Calu3 (cell line): ENCODE measurements at places on chromosomes 5 and 9. TPM values are rescaled to one million over a fixed set of nuclear protein-coding genes. Genes with fewer than 3 reads are reported as not detected.

WHRN gene
- 3.6 and 4.9 TPM in 2 replicates for total RNA-seq

- no peak for DNase-seq
Measured at GRCh38 chr5:180301253-180301652, 9.4 kb upstream of the MAPK9 start.

GRCh38 chr5:21694567-21694966, 1158.6 kb downstream of the CDH12 start:
- no peak for DNase-seq

DNA sequence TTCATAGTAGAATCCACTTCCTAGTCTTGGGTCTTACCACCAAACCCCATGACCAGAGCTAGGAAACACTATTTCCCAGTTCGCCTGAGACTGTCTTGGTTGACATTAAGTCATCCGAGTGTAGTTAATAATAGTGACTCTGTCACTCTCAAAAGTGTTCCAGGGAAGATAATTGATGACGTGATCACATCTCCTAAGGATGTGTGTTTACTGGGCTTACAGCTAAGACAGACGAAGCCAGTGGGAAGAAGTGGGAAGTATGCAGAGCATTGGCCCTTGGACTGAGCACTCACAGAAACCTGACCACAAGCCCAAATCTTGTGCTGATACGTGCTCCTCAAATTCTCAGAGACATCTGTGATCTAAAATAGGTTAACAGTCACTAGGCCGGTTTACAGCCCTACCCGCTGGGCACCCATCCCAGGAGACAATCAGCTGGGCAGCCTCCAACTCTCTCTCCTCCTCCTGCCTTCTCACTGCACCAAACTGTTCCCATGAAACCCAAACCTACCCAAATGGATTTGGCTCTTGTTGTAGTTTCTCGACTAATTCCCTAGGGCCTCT, 316.6 kb downstream of the TLE1 start:
- no peak for DNase-seq

N4BP3 gene
- total RNA-seq, result 4.8 and 6.9 TPM in 2 replicates

IL17B gene
- total RNA-seq, result not detected in 2 replicates

GRCh38 chr5:22910523-22910922, 57.4 kb upstream of the CDH12 start:
- no peak for DNase-seq

DNA sequence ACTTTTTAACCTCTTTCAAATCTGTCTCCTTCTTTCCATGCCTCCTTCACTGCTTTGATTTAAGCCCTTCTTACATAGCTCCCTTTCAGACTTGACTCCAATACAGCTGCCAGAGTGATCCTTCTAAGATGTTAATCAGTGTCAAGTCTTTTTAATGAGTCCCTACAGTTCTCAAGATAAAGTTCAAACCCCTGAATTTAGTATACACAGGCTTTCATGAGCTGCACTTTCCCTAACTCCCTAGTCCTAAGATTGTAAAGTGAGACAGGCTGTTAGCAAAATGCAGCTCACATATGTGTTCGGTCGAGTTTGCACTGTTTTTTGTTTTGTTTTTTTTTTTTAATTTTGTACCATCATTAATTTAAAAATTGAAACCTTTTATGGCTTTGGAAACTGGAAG, 190.4 kb upstream of the VCAN start:
- DNase-seq, result no peak

GRCh38 chr5:56356121-56356835, 123.1 kb upstream of the ANKRD55 start:
- DNase-seq, result peak; percentile 47

DNA sequence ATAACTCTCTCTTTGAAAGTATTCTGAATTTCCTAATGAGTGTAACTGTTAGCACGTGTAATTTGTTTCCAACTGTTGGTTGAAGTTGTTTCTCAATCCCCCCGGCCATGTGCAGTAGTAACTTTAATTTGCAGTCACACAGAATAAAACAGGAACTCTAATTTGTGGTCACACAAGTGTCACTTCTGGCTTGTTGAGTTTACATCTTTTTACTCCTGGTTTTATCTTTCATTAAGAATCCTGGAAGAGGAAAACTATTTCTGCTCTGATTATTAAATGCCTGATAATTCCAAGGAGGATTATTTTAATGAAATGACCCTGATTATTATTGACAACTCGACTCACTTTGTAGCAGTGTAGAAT, 1.2 kb downstream of the SCAMP1 start:
- no peak for DNase-seq

GRCh38 chr5:142540922-142541422, 144.9 kb downstream of the FGF1 start:
- no peak for DNase-seq

GRCh38 chr5:138352071-138352721, at the start of gene KDM3B:
Gene KDM3B (plus strand): TSS chr5:138352685. CDS start chr5:138352796, 111 bp downstream.
- DNase-seq, result peak; percentile 98

PHF24 gene
- not detected in 2 replicates for total RNA-seq

ANKRD34B gene
- 0.29 and 0.40 TPM in 2 replicates for total RNA-seq

- no peak for DNase-seq
Measured at GRCh38 chr5:104172976-104173375, 610.4 kb upstream of the NUDT12 start.

GRCh38 chr5:114362197-114362976, 517 bp downstream of the KCNN2 start:
- no peak for DNase-seq

DNA sequence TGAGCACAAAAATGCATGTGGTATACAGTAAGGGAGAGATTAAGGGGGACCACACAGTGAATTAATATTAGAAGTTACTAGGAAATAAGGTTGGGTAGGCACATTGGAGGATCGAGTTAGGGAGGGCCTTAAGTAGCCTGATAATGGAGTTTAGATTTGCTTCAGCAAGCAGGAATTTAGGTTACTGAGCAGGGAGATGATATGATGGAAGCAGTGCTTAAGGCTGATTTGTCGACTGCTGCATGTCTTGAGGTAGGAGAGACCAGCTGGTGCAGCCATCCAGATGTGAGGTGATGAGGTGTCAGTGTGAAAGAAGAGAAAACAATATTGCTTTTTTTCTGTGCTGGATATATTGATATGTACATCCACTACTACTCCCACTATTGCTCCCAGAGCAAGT, 55.2 kb upstream of the ACTBL2 start:
- no peak for DNase-seq

- DNase-seq, result no peak
Measured at GRCh38 chr5:103366918-103367549, 108.5 kb downstream of the MACIR start.

DNA sequence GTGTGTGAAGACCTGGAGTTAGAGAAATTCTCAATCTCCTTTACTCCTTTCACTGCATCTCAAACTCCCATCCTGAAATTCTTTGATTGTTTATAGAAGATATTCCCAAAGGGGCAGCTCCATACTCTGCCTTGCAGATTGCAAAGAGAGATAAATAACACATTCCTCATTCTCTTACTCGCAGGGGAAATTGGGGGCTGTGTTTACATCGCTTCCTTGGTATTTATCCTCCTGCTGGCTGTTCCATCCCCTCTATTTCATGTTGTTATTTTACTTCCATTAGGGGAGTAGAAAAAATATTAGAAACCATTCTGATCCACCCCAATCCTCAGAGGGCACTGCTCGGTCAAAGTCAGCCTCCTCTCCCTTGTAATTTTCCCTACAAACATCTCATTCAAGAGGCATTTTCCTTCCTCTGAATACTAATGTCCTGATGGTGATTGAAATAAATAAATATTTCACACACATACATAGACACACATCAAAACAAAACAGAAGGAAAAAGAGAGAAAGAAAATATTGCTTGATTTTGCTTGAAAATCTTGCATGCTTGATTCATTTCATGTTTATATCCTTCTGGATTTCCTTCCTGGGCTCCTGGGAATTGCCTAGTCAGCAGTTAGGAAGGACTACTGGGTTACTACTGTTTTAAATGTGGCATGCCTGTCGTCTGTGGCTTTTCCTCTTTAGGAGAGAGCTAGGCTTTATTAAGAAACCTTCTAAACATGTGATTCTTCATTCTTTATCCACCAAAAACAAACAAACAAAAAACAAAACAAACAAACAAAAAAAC, 420.1 kb upstream of the PAPPA start:
- no peak for DNase-seq

DNA sequence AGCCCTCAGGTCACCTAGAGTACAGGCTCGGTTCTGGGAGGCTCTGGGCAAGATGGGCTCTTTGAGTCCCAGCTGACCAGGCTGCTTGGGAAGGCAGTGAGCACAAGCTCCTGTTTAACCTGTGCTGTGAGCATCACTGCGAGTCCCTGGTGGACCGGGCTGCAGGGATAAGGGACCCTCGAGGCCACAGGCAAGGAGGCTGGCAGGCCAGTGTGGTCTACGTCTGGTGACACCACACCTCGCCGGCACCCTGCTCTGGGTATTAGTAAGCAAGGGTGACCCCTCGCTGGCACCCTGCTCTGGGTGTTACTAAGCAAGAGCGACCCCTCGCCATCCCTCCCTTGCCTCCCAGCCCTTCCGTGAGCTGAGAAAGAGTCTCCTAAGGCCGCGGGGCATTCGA, 125.9 kb upstream of the FOXD4L5 start:
- no peak for DNase-seq

DNA sequence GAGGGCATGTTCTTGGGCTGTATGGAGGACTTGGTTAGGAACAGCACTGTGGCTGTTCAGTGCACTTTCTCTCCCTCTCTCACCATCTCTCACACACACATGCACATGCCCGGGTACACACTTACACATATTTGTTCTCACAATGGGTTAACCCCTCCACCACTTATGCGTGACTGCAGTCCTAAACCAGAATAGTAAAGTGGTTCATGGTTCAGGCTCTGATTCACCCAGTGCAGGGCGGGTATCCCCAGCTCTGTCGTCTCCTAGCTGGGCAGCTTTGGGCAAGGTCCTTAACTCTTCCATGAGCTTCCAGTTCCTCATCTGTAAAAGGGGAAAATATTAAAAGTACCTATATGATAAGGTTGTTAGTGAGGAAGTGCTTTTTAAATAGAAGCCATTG, 45.3 kb upstream of the GALNT10 start:
- DNase-seq, result no peak

OR1J4 gene
- not detected in 2 replicates for total RNA-seq

DNA sequence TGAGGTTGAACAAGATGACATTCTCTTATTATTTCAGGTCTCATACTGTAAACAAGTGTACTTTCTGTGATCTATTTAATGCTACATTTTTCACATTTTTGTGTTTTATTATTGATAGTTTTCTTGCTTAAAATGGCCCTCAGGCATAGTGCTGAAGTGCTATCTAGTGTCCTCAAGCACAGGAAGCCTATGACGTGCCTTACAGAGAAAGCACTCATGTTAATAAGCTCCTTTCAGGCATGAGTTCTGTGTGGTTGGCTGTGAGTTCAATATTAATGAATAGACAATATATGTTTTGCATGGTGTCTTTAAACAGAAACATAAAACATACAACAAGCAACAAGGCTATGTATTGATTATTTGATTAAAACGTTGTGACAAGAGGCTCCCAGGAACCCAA, 450.1 kb downstream of the PLK2 start:
- no peak for DNase-seq

MEGF10 gene
- total RNA-seq, result 0.56 and 0.71 TPM in 2 replicates

DNA sequence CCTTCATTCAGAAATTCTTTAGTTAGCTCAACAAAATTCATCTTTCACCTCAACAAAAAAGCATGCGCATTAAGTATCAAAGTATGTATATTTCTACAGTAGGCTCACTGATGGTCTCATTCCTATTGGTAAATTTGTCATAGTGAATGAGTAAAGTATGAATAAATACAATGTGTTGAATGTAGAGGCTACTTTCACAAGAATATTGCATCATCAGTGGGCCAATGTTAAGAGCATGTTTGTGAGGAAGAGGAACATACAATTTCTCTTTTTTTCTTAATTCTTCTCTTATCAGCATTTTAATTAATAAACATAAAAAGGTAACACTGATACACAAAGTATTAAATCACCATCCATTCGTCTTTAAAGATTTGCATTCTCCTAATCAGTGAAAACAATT, 505.1 kb downstream of the CETN3 start:
- DNase-seq, result no peak

DNA sequence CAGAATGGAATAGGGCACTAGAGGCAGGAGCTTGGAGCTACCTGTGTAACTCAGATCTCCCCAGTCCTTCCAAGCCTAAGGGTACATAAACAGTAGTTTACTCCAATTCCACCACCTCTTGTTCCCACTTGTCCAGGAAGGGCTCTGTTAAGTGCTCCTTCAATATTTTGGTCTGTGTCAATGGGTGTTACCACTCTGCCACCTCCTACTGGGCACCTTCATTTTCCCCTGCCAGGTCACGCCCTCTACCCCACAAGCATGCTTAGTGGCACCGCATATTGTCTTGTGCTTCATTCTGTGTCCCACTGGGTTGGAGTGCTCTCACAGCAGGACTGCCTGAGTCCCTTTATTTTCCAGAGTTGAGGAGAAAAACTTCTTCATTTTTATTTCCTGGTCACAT, 459.8 kb downstream of the ARHGEF28 start:
- DNase-seq, result no peak
